ENCODE measurements at places on chromosomes 12 and 14. TPM values are rescaled to one million over a fixed set of nuclear protein-coding genes. Genes with fewer than 3 reads are reported as not detected.

Gene AMIGO2
- 4.2 TPM for total RNA-seq

Gene GPRC5D
- not detected for total RNA-seq

Gene NFE2
- total RNA-seq, result not detected

Gene SDSL
- 2.4 TPM for total RNA-seq

Gene APOF
- total RNA-seq, result not detected

Gene KCNJ8
- total RNA-seq, result 0.17 TPM

Gene FIGNL2
- 1.2 TPM for total RNA-seq

Gene DDX51
- 7.5 TPM for total RNA-seq

Gene RNU6-8
- not detected for total RNA-seq

Gene KRT71
- total RNA-seq, result not detected

Gene C12orf54
- total RNA-seq, result not detected

Gene MDGA2
- not detected for total RNA-seq

Gene GALNT16
- 0.19 TPM for total RNA-seq

Gene DIO3
- not detected for total RNA-seq

Gene HCAR2
- total RNA-seq, result not detected

Gene C14orf132
- total RNA-seq, result 2.8 TPM

Gene CCDC88C
- 50.0 TPM for total RNA-seq

Gene RBP5
- total RNA-seq, result 0.19 TPM

Gene STAT6
- total RNA-seq, result 39.6 TPM

Gene PLD4
- 0.05 TPM for total RNA-seq

Gene KRT77
- total RNA-seq, result not detected

Gene FBLN5
- 0.51 TPM for total RNA-seq

Gene EIF2S3B
- total RNA-seq, result 1.0 TPM

Gene BDKRB1
- total RNA-seq, result not detected

Gene AGAP2
- total RNA-seq, result under 0.01 TPM

Gene RPL10L
- total RNA-seq, result not detected

Gene SOCS2
- total RNA-seq, result 83.3 TPM

Gene KRT6C
- total RNA-seq, result not detected

Gene PSMB11
- not detected for total RNA-seq

Gene SLC25A47
- not detected for total RNA-seq

Gene RHNO1
- total RNA-seq, result 25.8 TPM

Gene BEGAIN
- 0.17 TPM for total RNA-seq

Gene HIP1R
- 200 TPM for total RNA-seq

Measured in dermis blood vessel endothelial cell (primary cell).